ENCODE measurements at places on chromosomes 2 and 18. TPM values are rescaled to one million over a fixed set of nuclear protein-coding genes. Genes with fewer than 3 reads are reported as not detected.

- DNase-seq: no peak
These were observed 91.0 kb downstream of the STPG4 start for GRCh38 chr2:47064106-47064505.

GRCh38 chr18:5842653-5843052 is 52.7 kb downstream of the TMEM200C start:
- DNase-seq: no peak

GRCh38 chr2:105924271-105924670 is 179.6 kb downstream of the NCK2 start:
- DNase-seq: no peak

- no peak for DNase-seq
These were observed 22.6 kb upstream of the FZD5 start for GRCh38 chr2:207792244-207792785.

DNA sequence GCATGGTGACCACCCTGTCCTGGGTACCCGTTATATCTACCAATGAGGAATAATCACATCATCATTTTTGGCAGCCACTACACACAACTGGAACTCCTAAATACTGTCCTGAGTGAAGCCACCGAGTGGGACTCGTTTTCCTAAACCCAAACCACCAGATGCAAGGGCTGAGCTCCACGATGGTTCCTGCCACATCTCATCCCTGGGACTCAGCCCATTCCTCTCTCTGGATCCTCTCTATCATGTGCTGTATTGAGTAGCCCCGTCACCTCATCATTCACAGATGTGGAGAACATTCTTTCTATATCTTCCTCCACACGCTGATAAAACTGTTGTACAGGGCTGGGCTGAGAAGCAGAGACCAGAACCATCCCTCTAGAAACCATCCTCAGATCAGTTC is 79.4 kb upstream of the SMAD7 start:
- no peak for DNase-seq

The SLC25A12 gene
- polyA plus RNA-seq: 45.8 TPM
